ENCODE measurements at places on chromosomes 2 and 18.

DNA sequence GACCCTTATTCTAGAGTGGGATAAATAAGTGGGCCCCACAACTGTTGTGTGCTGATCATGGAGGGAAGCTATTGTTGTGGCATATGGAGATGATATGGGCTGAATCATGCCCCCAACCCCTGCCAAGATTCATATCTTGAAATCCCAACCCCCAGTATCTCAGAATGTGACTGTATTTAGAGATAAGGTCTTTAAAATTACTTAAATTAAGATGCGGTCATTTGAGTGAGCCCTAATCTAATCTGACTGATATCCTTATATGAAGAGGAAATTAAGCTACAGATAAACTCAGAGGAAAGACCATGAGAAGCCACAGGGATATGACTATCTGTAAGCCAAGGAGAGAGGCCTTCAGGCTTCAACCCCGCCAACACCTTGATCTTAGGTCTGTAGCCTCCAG lies 188.3 kb upstream of the RND3 start:
- no peak for DNase-seq

- no peak for DNase-seq
Observed at GRCh38 chr2:19900931-19901441, 797 bp downstream of the TTC32 start.

DNA sequence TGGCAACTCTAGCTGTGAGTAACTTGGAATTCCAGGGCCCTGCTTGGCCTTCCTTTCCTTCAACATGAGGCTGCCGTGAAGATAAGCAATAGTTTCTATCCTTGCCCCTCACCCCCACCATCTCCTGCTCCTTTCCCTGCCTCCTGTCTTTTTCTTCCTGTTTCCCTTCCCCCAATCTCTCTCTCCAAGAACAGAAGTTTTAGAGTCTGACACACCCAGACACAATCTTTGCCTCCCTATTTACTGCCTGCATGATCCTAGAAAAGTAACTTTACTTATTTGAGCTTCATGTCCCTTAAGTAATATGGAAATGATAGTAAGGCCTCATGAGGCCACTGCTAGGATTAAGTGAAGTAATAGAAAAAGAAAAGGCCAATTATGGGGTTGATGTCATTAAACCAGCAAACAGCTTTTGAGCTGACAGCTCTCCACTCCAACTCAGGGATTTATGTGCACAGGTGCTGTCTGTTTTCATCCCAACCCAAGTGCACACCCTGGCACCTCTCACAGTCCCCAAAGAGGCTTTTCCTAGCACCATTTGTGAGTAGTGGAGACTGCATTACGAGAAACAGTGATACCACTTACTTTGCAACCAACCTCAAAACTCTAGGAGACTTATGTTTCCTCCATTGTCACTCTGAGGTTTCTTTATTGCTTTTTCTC lies 123.7 kb upstream of the SIX3 start:
- no peak for DNase-seq

- no peak for DNase-seq
Observed at GRCh38 chr2:218192902-218193430, 24.0 kb upstream of the ARPC2 start.

GRCh38 chr18:78875016-78875777 lies 104.4 kb upstream of the SALL3 start:
- no peak for DNase-seq

GRCh38 chr18:10459587-10459986 lies 5.2 kb downstream of the APCDD1 start:
- DNase-seq = no peak

DNA sequence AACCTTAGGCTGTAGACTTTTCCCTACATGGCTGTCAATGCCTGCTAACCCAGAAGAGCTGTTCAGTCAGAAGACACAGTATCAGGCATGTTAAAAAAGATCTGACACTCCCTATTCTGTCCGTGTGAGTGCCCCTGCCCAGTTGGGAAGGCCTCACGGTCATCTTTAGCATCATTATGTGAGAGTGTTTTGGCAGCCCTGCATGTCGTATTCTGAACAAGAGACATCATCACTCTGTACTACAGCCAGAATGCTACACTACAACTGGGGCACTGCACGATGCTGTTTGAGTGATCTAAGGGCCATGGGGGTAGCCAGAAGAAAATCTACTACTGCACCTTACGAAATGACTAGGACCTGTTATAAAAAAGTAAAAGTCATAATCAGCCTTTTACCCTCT lies 67.2 kb downstream of the GREB1L start:
- DNase-seq = no peak

DNA sequence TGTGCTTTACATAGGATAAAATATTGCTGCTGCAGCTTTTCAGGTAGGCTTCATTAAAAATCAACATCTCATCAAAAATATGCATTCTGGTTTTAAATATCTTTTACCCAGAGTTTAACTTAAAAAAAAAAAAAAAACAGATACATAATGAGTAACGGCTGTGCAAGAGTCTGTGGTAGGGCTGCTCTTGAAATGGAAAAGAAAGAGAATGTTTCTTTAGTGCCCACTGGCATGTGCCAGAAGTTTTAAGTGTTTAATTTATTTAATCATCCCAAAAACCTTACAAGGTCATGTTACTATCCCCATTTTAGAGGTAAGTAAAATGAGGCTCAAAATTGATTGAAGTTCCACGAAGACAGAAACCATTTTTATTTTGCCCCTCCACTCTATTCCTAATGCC lies 92.1 kb downstream of the SLC8A1 start:
- no peak for DNase-seq

GRCh38 chr2:6654279-6654678 lies 211.4 kb downstream of the CMPK2 start:
- no peak for DNase-seq

DNA sequence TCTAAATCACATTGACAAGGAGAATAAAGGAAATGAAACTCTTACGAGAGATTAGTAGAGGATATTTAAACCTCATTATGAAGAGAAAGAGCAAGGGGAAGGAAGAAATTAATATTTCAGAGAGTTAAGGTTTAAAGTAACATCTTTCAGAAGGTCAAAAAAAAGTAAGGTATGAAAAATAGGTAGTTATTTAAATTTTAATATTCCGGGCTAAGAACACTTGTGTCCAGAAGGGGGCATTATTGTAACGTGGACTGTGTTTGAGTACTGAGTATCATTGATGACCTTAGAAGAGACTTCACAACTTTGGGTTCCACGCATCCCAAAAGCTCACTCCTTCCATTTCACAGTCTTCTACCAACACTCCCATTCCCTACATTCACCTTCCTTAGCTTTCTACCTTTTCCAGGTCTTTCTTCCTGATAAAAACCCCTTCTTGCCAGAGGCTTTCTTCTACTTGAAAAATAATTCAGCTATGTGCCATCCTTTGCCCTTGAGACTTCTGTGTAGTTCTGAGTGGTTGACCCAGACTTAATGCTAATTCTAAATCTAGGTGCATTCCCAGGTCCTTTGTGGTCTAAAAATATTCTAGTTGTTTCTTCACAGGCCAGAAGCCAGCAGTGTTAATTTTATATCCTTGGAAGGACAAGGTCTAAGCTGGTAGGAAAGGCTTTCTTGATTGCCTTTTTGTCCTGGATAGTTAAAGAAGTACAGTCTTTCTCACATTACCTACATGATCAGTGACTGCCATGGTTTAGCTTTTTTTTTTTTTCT lies 16.5 kb downstream of the DYNC1I2 start:
- DNase-seq = no peak
